Colonic mucosa (tissue), 4 donors: ENCODE measurements at places on chromosomes 4 and X.
A peak's percentile ranks its signal among the peaks of the same experiment; 100 is the strongest.

DNA sequence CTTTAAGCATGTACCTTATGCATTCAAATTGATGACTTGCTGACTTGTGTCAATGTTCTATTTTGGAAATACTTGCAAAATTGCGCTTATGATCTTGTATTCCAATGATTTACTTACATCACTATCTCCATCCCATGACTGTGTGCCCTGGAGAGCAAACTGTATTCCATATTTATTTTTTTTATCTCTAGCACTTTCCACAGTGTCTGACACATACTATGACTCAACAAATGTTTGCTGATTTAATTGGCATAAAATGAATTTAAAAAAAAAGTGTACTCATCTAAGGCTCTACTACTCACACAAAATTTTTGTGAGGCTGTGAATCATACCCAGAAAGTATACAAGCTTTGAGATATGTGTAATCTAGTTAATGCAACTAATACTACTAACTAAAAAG lies 1066.8 kb upstream of the ADGRL3 start:
- no peak for DNase-seq

DNA sequence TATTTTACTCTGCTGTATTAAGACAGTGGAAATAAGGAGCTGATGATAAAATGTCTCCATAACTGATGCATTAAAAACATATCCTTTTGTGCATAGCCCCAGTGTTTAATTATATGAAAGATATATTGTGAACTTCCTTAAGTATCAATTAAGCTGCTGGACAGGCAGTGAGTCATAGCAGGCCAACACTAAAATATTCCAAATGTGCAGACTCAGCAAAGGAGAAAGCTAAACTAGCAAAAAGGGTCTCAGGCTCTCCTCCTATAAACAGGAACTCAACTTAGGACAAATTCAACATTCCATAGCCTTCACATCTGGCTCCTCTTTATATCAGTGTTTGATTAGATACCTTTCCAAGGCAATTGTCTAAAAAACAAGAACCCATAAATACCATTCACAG lies 15.6 kb downstream of the TNMD start:
- no peak for DNase-seq

DNA sequence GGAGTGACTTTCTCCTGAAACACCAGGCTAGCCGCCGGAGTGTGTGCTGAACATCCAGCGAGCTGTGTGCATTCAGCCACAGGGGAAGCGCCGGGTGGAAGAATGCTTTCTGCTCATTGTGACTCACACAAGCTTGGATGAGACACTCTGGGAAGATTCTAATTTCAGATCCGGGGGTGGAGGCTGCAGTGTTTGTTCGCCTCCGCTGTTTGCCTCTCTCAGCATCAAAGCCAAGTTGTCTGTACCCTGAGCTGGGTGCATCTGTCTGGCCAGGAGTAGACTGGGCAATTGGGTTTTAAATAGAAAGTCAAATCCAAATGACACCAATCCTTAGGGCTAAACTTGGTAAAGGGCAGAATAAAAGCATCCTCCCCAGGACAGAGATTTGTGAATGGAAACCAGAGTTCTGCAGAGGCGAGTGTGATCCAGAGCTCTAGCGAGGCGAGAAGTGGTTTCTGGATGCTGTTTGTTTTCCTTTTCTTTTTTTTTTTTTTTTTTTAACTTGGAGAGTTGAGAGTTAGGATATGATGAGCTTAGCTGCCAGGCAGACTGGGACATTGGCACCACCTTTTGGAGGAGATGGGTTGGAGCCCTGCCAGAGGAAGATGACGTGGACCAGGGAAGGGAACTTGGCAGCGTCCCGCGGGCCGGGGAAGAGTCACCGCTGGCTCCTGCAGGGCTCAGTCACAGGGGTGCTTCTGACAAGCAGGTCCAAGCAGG lies 196.0 kb upstream of the PSAPL1 start:
- DNase-seq = no peak

- DNase-seq = no peak
Observed at GRCh38 chr4:174099712-174100111, 183.8 kb downstream of the FBXO8 start.

GRCh38 chr4:56637791-56638190 lies 43.3 kb downstream of the HOPX start:
- no peak for DNase-seq

DNA sequence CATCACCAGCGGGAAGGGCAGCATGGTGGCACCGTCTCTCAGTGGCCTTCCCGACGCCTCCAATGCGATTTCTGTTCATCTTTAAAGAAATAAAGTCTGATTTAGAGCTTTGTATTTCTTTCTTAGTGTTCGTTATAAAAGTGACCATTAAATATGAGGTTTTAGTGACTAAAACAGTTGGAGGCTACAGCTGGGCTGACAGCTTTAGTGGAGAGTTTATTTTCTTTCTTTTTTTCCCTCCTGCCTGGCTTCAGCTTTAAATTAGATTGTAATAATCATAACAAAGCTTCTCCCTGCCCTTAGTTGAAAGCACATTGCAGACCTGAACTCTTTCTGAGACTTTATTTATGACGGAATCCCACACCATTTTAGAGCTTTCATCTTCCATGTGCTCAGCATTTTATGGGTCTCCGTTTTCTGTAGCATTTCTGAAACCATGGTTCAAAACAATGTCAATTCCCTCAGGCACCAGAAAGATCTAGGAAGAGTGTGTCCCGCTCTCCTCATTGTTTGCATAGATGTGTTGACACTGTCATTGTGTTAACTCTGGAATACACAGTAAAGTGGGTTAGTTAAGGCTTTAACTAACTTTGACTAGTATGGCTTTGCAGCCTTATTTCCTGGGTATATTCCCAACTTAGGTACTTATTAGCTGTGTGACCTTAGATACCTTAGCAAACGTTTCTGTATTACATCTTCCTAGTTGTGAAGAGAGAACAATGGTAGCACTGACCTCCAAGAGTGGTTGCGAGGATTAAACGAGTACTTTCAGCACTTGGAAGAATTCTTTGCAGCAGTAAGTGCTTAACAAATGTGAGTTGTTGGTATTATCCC lies 97.4 kb upstream of the PGRMC2 start:
- DNase-seq = no peak

GRCh38 chr4:8427761-8428287 lies 12.7 kb downstream of the ACOX3 start:
- DNase-seq = peak; percentile 34
